ENCODE measurements at places on chromosomes 1 and 21. TPM values are rescaled to one million over a fixed set of nuclear protein-coding genes. Genes with fewer than 3 reads are reported as not detected.
A peak's percentile ranks its signal among the peaks of the same experiment; 100 is the strongest.

Gene SAMD11
- not detected for total RNA-seq

Gene CFHR3
- total RNA-seq = not detected

DNA sequence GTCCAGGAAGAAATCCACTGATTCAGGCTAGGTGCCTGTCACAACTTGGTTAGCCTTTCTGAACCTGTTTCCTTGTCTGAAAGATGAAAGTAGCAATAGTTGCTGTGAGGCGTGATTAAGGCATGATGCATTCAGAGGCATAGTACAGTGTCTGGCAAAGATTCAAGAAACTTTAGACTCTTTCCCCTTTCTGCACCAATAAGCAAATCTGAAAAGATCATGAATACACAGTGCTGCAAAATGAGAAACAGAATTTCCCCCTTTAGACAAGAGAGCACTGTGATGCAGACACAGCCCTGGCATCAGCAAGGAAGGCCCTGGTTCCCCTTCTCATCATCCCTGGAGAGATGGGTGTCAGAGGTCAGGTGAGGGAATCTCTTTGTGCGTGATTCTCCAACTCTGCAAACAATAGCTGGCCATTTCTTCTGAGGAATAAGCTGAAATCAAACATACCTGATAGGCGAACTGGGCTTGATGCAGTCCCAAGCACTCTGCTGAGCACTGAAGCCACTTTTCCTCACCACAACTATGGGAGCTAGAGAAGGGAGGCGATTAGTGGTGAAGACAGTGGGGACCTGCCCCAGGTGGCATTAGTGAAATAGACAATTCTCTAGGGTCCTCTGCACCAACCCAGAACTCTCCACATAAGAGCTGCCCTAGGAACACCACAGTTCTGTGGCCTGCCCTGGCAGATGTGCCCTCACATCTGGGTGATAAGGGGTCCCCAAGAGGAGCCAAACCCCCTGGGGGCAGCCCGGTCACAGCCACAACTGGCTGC is 41.7 kb downstream of the ITPKB start:
- peaks cover 24% of the 10 kb centered on the region for H3K36me3 ChIP-seq
- H3K4me3 ChIP-seq = peak overlapping the region; percentile 47
- no peaks in the 10 kb centered on the region for H3K27me3 ChIP-seq
- peak; percentile 96 for DNase-seq
- no peak overlapping the region for H3K27ac ChIP-seq

DNA sequence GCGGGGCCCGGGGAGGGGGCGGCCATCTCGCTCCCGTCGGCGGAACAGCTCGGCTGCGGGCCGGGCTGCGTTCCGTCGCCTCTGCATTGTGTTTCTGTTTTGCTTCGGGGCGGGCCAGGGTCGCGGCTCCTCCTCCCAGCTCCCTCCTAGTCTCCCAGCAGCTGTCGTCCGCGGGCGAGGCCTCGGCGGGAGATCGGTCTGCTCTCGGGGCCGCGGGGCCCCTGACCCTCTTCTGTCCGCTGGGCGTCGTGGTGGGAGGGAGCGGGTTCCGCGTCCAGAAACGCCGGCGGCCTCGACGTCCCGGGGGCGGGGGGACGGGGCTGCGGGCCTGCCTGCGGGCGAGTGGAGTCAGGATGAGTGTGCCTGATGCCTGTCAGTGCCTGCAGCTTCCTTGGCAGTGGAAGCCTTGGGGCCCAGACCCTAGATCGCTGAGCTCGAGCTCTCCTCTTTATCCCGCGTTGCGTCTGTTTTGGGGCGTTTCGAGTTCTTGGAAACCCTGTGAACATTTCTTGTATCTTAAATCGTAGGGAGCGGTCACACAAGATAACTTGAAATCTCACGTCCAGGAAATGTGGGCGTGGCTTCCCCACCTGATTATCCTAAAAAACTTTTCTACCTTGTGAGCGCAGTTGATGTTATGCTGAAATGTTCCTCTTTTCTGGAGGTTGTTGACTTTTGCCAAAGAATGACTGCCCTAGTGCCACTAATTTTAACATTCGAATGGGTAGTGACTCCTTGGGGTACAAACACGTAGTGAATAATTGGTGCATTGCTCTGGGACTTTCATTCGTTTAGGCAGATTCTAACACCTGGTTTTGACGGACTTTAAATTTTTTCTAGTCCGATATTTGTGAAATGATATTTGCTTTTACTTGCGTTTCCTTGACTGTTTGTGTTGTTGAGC is 676 bp downstream of the MORC3 start:
- no peaks in the 10 kb centered on the region for H3K27me3 ChIP-seq
- H3K4me1 ChIP-seq = peaks cover 30% of the 10 kb centered on the region
- H3K4me3 ChIP-seq = peak overlapping the region; percentile 72

- no peak overlapping the region for H3K27ac ChIP-seq
- H3K27me3 ChIP-seq = no peaks in the 10 kb centered on the region
- H3K36me3 ChIP-seq = no peaks in the 10 kb centered on the region
- DNase-seq = no peak
- H3K4me3 ChIP-seq = no peak overlapping the region
These were observed 266.8 kb downstream of the VAV3 start for GRCh38 chr1:107698161-107698560.

DNA sequence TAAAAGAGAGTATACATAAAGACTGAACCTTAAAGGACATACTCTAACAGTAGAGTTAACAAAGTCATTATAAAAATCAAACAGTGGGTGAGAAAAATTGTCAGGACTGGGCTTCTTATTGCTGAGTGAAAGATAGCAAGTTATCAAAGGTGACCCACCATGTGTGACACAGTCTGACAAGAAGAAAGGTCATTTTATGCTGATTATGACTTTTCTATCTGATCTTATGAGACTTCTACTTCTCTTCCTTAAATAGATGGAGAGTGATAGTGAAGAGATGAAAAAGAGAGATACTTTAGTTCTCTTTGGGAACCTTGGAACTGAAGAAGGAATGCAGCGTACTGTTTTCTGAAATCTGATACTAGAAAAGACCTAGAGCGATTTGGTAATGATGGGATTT is 2157.1 kb downstream of the NCAM2 start:
- no peaks in the 10 kb centered on the region for H3K4me1 ChIP-seq
- no peak for DNase-seq
- no peak overlapping the region for H3K4me3 ChIP-seq
- H3K27ac ChIP-seq = no peak overlapping the region
- no peaks in the 10 kb centered on the region for H3K27me3 ChIP-seq
- H3K36me3 ChIP-seq = no peaks in the 10 kb centered on the region

- H3K27me3 ChIP-seq = no peaks in the 10 kb centered on the region
- peaks cover 4% of the 10 kb centered on the region for H3K36me3 ChIP-seq
- H3K4me1 ChIP-seq = peaks cover 45% of the 10 kb centered on the region
- H3K4me3 ChIP-seq = peak overlapping the region; percentile 73
- H3K27ac ChIP-seq = peak overlapping the region; percentile 64
- DNase-seq = no peak
These were observed 2.1 kb downstream of the ENTREP3 start for GRCh38 chr1:155253208-155253607.

Measured in Karpas-422 (cell line).